Smooth muscle cell of the umbilical artery (primary cell): ENCODE measurements at places on chromosomes 7 and 10. TPM values are rescaled to one million over a fixed set of nuclear protein-coding genes. Genes with fewer than 3 reads are reported as not detected.

The ARHGAP21 gene
- 69.2 and 101 TPM in 2 replicates for total RNA-seq

The CDHR1 gene
- total RNA-seq, result under 0.01 and 0.18 TPM in 2 replicates

The CACNB2 gene
- total RNA-seq, result under 0.01 TPM in 1 of 2 replicates, not detected in the other

The EVX1 gene
- 0.09 TPM in 1 of 2 replicates, not detected in the other for total RNA-seq

The LHFPL3 gene
- total RNA-seq, result not detected in 2 replicates

The PDE1C gene
- 0.74 TPM in 1 of 2 replicates, not detected in the other for total RNA-seq

The THSD7A gene
- 0.14 and 0.30 TPM in 2 replicates for total RNA-seq

The CUZD1 gene
- total RNA-seq, result 0.23 and 0.30 TPM in 2 replicates

The BMPER gene
- total RNA-seq, result 34.0 and 84.3 TPM in 2 replicates

The PRKCQ gene
- total RNA-seq, result under 0.01 and 0.55 TPM in 2 replicates
